ENCODE measurements at places on chromosomes 11 and 22. TPM values are rescaled to one million over a fixed set of nuclear protein-coding genes. Genes with fewer than 3 reads are reported as not detected.

SCGB1A1 gene
- total RNA-seq = not detected

APOL4 gene
- 15.0 TPM for total RNA-seq

OSBP2 gene
- total RNA-seq = 4.6 TPM

SLC5A12 gene
- not detected for total RNA-seq

PTS gene
- 21.8 TPM for total RNA-seq

MGAT3 gene
- 3.9 TPM for total RNA-seq

CRYBA4 gene
- not detected for total RNA-seq

SHANK2 gene
- total RNA-seq = 33.1 TPM

NNMT gene
- 1,078 TPM for total RNA-seq

CRYBB2 gene
- 0.66 TPM for total RNA-seq

GGTLC3 gene
- not detected for total RNA-seq

KRTAP5-11 gene
- not detected for total RNA-seq

ADAMTS15 gene
- 17.9 TPM for total RNA-seq

PSMA1 gene
- total RNA-seq = 116 TPM

PGGHG gene
- 37.3 TPM for total RNA-seq

PAMR1 gene
- total RNA-seq = 8.8 TPM

HTR3B gene
- not detected for total RNA-seq

TP53AIP1 gene
- total RNA-seq = 0.59 TPM

IGLL5 gene
- 41.3 TPM for total RNA-seq

SLC22A12 gene
- not detected for total RNA-seq

ADAMTS8 gene
- 0.44 TPM for total RNA-seq

TYR gene
- total RNA-seq = not detected

SLC22A8 gene
- total RNA-seq = not detected

OR10A4 gene
- total RNA-seq = not detected

SLC43A3 gene
- 104 TPM for total RNA-seq

PCF11 gene
- 130 TPM for total RNA-seq
